ENCODE measurements at places on chromosomes 4 and X.

DNA sequence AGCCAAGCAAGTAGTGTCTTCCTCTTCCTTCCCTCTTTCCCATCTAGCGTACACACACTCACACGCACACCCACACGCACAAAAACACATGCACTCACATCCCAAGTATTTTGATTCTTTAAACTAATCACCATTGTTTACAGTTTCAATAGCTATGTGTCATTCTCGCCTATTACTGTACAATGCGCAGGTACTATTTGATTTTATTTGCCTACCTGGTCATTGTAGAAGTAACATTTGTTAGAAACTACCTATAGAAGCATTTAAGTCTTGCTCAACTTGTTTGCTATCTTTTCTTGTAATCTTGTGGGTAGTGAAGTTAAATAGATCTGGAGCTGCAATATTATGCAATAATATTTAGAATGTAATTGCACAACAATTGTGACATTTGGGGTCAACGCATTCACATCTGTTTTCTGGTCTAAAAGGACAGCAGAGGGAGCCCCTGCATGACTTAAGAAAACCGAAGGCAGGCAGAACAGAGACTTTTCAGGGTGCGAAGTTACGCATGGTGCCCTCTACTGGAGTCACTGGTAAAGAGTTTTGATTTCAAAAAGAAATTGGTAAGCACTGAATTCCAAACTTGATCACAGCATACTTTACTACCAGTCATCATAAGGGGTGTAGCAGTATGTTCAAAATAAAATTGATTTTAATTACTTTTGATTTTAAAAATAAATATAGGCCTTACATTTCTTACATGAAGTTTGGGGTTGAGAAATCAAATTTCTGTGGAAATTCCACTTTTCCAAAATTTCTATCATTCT, 503.3 kb upstream of the FAM241A start:
- no peak for DNase-seq

DNA sequence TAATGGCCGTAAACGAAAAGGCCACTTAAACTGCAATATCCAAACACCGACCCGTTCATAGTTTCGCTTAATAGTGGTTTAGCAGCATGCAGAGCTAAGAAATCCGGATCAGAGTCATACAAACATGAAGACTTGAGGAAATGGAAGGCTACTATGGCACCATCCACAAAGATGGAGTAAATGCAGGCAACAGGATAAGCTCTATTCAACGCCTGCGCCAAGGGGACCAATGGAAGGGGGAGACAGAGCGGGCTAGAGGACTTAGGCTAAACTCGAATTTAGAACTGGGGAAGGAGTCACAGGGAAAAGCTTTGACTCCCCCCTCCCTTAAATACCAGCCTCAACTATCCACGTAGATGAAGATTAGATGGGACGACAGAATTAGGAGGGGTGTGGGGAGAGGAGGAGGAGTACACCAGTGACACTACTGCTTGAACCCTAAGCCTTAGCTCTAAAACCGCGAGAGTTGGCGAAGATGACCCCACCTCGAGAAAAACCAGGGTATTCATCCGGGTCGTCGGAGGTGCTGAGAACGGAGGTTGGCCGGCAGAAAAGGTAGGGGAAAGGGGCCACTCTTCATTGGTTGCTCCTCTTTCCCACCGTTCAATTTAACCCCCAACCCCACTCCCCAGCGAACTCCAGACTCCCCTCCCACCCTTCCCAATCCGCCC, 3.5 kb downstream of the HUWE1 start:
- no peak for DNase-seq

GRCh38 chrX:44674906-44675305, 132.2 kb upstream of the FUNDC1 start:
- no peak for DNase-seq

DNA sequence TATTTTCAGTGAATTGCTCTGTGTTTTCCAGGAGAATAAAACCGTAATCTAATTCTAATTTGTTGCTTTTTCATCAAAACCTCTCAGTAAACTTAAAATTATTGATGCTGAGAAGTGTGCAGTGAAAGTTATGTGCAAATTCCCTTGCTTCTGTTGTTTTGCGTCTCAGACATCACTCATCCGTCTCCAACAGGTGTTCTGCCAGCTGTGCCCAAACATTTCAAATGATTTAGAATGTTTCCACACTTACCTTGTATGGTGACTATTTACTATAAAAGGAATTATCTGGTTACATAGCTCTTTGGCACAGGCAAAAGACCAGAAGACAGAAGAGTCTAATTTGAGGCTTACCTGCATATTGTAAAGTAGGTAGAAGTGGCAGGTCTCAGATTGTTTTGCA, 184.0 kb downstream of the BMPR1B start:
- no peak for DNase-seq

- DNase-seq = no peak
Measured at GRCh38 chrX:138886769-138887168, 175.3 kb upstream of the FGF13 start.

GRCh38 chrX:26922278-26922677, 540.9 kb downstream of the PPP4R3C start:
- no peak for DNase-seq

GRCh38 chr4:106652095-106652494, 283.5 kb upstream of the GIMD1 start:
- DNase-seq = no peak

All from stimulated activated CD8-positive, alpha-beta memory T cell treated with anti-CD3 and anti-CD28 coated beads, Interleukin-7, amount 100 ng/mL, for 24 hours (primary cell).